ENCODE measurements at places on chromosomes 7 and 10. TPM values are rescaled to one million over a fixed set of nuclear protein-coding genes. Genes with fewer than 3 reads are reported as not detected.

- DNase-seq = no peak
Measured at GRCh38 chr10:110416776-110417711, 80.7 kb upstream of the DUSP5 start.

- DNase-seq = no peak
Measured at GRCh38 chr10:33482486-33482885, 148.0 kb upstream of the NRP1 start.

DNA sequence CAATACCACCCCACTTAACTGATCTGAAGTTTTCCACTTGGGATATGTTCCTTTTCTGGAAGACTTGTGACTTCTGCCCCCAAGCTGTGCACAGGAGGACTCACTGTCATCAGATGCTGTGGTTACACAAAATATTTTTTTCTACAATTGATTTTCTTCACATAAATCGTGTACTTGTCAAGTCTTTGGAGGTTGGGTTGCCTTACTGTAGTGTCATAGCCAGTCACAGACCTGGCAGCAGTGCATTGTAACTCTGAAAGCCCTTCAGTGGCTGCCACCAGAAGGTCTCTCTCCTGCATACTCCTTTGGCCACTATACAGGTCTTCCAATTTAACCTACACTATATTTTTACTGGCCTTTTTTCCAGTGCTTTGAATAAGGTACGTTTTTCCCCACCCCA is 73.2 kb downstream of the SDK1 start:
- DNase-seq = no peak

GRCh38 chr7:2873146-2873545 is 29.0 kb upstream of the GNA12 start:
- no peak for DNase-seq

ANLN gene
- 17.3 TPM for total RNA-seq

Data from testis (tissue), 5 donors.